Central memory CD8-positive, alpha-beta T cell (primary cell): ENCODE measurements at places on chromosomes 12 and 14.

- DNase-seq, result no peak
Observed at GRCh38 chr12:98185606-98186005, 329.8 kb upstream of the TMPO start.

- DNase-seq, result no peak
Observed at GRCh38 chr12:84631020-84631419, 281.6 kb downstream of the SLC6A15 start.

DNA sequence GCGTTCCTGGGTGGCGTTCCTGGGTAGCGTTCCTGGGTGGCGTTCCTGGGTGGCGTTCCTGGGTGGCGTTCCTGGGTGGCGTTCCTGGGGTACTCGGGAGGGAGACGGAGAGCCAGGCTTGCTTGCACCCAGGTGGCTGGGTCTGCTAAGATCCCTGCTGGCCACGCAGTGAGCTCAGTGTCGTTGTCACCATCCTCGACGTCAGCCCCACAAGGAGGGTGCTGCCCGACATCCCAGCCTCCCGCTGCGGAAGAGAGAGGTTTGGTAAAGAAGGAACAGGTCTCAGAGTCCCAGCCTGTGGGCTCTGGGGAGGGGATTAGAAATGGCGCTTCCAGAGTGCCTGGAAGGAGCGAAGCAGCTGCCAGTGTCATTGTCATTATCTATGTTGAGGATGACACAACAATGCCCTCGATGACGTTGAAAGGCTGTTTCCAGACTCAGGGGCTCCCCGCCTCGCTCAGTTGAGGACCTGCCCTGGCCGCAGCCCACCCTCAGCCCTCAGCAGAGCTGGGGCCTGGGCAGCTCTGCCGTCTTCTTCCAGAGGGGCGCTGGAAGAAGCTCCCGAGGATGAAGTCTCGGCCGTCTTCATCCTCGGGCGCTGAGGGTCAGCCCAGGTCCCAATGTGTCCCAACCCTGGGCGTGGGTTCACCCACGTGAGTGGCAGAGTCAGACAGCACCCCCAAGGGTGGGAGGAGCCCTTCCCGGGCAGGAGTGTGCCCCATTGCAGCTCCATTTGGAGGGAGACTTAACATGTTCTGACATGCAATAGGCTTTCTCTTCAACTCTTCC, 328.8 kb downstream of the ADGRD1 start:
- no peak for DNase-seq

DNA sequence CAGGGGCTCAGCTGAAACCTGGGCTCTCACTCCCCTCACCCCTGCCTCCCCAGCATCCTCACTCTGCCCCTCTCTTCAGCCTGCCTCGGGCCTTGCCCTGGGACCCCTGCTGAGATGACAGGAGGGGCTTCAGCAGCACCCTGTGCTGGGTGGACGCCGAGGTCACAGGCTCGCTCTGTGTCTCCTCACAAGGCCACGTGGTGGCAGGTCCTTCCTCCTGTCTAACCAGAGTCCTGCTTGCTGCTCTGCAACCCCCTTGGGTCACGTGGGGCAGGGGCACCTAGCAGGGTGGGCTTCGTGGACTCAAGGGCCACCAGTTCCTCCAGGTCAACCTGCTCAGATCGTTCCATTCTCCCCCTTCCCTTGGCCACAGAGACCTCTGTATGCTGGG, 90.4 kb downstream of the TMEM121 start:
- no peak for DNase-seq

- DNase-seq, result no peak
Observed at GRCh38 chr12:63085120-63085519, 65.9 kb downstream of the AVPR1A start.

DNA sequence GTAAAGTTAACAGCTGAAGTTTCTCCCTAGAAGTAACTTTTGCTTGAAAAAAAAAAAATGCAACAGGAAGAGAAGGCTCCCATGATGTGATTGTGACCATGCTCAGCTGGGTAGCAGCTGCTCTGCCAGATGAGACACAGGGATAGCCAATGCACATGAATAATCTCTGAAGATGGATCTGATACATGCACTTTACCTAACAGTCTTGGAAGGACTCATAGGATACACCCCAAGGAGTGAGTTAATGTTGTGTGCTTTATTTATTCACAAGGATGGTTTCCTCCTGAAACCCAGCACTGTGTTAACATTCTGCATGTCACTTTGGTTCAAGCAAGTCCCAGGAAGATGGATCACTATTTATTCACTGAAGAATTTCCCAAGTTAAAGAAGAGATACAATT, 46.5 kb downstream of the NDUFA12 start:
- DNase-seq, result no peak

DNA sequence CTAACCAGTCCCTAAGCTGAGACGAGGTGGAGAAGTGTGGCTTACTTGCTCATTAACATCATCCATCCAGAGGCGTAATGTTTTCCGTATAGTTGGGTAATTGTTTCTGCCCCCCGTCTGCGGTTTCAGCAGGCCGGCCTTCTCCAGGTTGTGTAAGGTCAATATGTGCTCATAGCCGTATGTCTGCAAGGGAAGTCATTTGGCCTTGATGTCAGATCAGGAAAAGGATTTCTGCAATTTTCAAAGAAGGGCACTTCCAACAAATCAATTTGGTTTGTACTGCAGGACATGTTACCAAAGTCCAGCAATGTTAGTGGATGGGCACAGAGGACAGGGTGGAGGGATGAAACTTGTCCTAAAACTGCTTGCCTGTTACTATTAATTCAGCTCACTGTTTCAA, 9.9 kb upstream of the DIABLO start:
- DNase-seq, result no peak

- peak; percentile 48 for DNase-seq
Observed at GRCh38 chr12:93098077-93098476, 169.0 kb upstream of the EEA1 start.

GRCh38 chr12:12405882-12406281, 49.0 kb downstream of the BORCS5 start:
- DNase-seq, result no peak

DNA sequence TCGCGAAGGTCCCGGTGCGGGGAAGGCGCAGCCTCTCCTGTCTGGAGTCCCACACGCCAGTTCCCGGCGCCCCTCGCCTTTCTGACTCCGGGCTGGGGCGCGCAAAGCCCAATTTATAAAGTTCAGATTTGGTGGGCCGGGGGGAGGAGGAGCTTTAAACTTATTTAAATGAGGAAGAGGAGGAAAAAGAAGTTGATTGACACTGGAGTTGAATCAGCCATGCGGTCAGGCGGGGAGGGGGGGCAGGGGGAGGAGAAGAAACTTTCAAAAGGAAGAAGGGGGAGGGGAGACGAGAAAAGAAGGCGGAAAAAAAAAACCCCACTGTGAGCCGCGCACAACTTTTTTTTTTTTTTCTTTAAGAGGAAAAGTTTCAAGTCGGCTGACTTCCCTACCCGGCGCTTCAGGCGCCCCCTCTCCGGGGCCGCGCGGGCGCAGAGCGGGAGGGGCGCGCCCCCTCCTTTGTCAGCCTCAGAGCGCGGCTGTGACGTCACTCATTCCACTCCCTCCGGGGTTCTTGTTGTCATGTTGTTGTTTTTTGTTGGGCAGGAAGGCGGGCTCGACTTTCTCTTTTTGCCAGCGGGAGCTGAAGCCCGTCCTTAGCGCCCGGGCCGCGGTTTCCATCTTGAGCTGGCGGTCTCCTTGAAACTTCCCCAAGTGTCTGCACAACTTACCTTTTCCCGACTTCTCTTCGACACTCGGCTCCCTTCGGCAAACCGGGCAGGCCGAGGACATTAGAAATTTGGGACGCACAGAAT, at the start of gene ZFP36L1:
Gene ZFP36L1 (minus strand): TSS at position 89 of the 755 bp plus-strand sequence. CDS start 129 bp downstream, outside the sequence.
- DNase-seq, result peak; percentile 83

- no peak for DNase-seq
Observed at GRCh38 chr12:122437656-122438121, 15.2 kb upstream of the CLIP1 start.

GRCh38 chr12:57240066-57240921, 10.7 kb downstream of the STAC3 start:
- DNase-seq, result no peak

GRCh38 chr12:57438400-57438799, 3.8 kb downstream of the INHBC start:
- DNase-seq, result no peak

DNA sequence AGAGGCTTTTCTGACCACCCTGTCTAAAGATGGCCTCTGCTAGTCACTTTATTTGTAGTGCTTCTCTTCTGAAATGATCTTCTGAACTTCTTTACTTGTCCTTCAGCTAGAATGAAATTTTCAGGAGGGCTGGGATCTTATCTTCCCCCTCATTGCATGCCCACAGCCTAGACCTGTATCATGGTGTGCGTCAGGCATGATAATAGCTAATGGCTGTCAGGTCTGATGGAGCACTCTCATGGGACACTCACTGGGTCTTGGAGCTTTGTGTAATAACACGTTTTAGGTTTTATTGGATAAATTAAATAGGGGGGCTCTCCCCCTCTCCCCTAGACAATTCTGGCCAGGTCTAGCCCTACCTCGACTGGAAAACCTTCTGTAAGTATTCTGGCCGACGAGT, 97.1 kb upstream of the NRXN3 start:
- DNase-seq, result no peak

- no peak for DNase-seq
Observed at GRCh38 chr12:101924618-101925017, 47.2 kb downstream of the DRAM1 start.

DNA sequence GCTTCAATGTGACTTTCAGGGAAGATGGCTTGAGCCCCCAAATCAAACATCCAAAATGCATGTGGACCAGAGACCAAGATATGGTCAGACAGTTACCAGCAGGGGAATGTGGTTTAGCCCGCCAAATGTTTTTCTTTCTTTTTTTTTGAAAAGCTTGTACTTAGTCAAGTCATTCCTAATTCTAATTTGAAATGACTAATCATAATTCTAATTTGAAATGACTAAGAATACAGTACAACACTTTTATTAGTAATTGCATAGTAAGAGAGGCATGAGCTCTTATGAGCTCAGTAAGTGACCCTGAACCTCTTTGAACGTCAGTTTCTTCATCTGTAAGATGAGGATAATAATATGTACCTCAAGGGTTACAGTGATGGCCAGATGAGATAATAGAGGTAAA, 72.4 kb downstream of the HECTD4 start:
- no peak for DNase-seq

DNA sequence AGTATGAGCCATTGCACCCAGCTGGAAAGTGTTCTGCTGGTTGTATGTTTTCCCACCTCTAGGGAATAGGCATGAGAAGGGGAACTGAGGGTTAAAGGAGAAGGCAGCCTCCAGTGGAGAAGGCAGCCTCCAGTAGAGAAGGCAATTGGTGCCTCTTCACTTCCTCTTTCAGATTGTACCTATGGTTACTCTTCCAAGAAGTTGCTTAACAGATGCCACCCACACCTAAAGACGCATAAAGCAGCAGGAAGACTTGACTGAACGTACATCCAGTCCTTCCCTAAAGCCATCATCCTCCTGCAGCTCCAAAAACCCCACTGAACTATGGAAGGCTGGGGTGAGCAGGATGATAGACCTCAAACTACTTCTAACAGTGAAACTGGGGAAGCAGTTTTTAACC, 13.1 kb downstream of the DPF3 start:
- no peak for DNase-seq

GRCh38 chr12:131897875-131898274, 3.5 kb downstream of the ULK1 start:
- DNase-seq, result no peak

DNA sequence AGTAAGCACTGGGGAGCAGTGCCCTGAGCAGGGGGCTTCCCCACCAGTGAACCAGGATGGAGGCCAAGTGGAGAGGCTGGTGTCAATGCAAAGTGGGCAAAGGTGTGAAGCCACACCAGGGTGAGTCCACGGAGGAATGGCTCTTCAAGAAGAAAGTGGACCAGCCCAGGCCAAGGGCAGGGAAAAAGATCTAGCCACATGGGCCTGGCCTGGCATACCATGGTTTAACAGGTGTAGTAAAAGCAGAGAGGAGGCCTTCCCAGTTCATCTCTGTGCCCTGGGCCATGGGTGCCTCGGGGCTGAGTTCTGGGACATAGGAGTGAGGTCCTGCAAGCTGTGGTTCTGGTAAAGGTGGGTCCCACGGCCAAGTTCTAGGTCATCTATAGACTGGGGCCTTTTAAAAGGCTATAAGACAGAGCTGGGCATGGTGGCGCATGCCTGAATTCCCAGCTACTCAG, 153.4 kb downstream of the DPF3 start:
- no peak for DNase-seq

- no peak for DNase-seq
Observed at GRCh38 chr12:125856896-125857295, 791.7 kb downstream of the AACS start.

- no peak for DNase-seq
Observed at GRCh38 chr12:38161123-38162000, 155.2 kb upstream of the ALG10B start.

GRCh38 chr12:116551952-116552772, 7.0 kb upstream of the MAP1LC3B2 start:
- no peak for DNase-seq

DNA sequence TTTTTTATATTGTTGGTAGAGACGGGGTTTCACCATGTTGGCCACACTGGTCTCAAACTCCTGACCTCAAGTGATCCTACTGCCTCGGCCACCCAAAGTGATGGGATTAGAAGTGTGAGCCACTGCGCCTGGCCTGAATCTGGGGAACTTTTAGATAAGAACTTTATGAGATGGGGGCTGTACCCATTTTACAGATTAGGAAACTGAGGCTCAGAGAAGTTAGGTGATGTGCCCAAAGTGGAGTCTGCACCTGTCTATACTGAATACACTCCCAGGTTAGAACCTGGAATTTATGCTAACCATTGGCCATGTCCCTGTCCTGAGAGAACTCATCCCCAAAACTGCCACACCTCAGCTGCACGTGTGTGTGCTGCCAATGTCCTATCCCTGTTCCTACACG, 81.9 kb downstream of the ESRRB start:
- DNase-seq, result no peak

DNA sequence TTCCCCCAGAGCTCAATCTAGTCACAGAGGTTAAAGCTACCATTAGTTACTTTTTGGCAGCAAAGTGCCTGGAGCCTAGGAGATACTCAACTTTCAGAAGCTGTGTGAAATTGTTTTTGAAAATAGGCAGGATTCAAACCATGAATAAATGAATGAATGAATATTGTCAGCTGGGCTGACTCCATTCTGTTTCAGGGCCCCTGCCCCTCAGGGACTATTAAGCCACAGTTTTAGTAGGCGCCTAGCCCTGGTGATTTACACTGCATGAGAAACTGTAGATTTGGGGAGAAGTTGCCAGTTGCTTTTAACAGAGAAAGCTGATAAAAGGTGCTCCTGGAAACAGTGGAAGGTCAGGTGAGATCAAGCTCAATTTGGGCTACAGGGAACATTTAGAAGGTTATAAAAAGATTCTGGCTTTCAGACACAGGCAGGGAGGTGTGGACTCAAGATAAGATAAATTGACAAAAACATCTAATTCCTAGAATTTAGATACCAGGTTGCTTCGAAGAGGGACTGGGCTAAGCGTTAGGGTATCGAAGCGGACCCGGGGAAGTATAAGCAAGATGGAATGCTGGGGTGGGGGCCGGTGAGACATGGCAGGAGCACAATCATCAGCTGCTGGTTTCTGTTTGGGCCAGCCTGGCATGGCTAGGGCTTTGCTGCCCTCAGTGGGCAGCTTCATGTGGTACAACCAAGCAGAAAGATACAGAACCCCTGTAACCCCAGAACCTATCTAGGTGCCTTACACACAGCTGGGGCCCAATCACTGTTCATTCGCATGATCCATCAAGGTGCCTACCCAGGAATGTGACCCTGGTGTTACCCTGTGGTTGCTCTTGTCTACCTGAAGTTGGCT, 14.9 kb upstream of the CELA1 start:
- no peak for DNase-seq
